Activated T-cell treated with anti-CD3 and anti-CD28 coated beads for 1 hour (primary cell): ENCODE measurements at places on chromosomes 5 and 9.

- DNase-seq: no peak
These were observed 178.0 kb downstream of the GAPVD1 start for GRCh38 chr9:125439434-125440272.

GRCh38 chr5:169347786-169348185 lies 46.8 kb upstream of the SLIT3 start:
- no peak for DNase-seq

GRCh38 chr5:52956915-52957747 lies 32.0 kb upstream of the ITGA2 start:
- no peak for DNase-seq

GRCh38 chr5:121121786-121122185 lies 657.7 kb downstream of the PRR16 start:
- no peak for DNase-seq

- no peak for DNase-seq
These were observed 54.6 kb downstream of the MEGF9 start for GRCh38 chr9:120659676-120660075.

DNA sequence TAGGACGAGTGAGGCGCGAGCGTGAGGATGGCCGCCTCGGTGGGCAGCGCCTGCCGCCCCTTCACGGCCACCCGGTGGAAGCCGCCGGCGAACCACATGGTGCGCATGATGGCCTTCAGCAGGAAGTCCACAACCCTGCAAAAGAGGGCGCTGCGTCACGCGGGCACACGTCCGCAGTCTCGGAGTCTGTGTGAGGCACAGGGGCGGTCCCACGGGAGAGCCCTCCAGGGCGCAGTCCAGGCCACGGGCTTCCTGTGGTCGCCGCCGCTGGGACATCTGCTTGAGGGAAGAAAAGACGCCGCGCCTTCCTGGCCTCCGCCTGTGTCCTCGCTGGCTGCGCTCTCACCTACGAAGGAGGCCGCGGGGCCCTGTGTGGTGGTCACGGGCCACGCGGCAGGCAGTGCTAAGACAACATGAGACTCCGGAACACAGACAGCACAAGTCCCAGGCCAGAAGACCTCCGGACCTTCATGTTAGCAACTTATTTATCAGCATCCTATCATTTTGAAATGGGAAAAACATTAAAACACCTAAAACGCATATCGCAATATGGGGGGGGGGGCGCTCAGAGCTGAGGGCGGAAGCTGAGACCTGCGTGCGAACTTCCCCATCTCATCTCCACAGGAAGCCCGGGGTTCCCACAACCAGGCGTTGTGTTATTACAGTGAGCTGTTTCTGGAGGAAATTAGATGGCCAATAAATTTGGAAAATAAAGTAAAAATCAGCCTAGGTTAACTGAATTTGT lies 28.8 kb downstream of the LPCAT1 start:
- no peak for DNase-seq

- no peak for DNase-seq
These were observed 2.5 kb upstream of the PLAC8L1 start for GRCh38 chr5:146107901-146108300.

DNA sequence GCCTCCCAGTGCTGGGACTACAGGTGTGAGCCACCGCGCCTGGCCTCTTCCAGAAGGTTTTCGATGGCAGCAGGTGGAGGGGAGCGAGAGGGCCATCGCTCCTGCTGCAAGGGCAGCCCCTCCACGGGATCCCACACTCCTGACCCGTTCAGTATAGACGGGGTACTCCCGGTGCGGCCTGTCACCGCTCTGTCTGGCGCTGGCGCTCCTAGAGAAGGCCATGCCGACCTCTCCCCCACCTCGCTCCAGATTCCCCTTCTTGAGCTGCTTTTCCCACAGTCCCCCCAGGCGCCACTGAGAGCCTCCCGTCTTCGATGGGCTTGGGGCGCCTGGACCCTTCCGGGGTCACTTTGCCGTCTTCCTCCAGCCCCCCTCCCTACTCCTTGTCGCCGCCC lies 4.3 kb upstream of the SQSTM1 start:
- no peak for DNase-seq

DNA sequence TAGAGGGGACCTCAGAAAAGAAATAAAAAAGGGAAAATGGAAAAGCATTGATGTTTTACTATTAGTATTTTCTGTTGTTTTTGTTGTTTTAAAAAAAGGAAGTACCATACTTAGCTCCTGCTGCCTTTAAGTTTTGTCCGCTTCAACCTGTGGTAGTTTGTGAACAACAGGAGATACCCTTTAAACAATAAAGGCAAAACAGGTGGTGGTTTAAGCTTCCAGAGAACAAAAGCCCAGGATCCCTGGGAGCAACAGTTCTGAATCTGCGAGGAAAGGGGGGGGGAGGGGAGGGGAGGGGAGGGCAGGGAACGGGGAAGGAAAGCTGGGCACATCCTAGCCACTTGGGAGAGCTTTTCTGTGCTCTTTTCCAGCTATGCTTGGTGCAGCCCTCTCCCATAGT lies 2.1 kb upstream of the PSIP1 start:
- DNase-seq: no peak

GRCh38 chr5:80204808-80205614 lies 50.8 kb downstream of the SERINC5 start:
- DNase-seq: no peak

DNA sequence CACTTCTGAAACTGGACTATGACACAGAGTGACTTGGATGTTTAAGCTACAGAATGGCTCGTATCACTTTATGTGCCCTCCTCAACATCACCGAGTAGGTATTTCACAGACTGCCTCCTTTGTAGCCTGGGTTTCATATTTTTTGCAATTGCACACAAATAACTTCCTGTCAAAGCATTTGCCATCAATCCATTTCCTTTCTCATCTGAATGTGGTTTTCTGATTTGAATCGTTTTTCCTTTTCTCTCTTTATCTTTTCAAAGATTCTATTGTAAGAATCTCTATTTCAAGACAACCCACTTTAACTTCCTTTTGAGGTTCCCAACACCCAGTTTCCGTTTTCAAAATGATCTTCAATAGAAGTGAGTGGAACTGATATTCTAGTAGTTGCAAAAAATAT lies 563.8 kb upstream of the ARRDC3 start:
- no peak for DNase-seq

DNA sequence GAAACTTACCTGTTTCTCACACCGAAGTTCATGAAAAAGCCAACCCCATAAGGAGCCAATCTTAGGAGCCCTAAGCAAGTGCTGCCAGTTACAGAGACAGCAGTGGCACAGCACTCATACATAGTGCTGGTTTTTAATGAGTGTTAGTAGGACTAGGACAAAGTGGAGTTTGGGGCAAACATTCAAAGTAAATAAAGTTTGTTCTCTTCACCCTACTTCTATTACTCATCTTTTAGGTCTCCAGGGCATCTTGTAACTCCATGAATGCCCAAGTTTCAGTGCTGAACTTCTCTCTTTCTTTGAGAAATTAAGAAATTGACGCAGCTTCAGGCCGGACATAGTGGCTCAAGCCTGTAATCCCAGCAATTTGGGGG lies 584.7 kb downstream of the EBF1 start:
- no peak for DNase-seq

DNA sequence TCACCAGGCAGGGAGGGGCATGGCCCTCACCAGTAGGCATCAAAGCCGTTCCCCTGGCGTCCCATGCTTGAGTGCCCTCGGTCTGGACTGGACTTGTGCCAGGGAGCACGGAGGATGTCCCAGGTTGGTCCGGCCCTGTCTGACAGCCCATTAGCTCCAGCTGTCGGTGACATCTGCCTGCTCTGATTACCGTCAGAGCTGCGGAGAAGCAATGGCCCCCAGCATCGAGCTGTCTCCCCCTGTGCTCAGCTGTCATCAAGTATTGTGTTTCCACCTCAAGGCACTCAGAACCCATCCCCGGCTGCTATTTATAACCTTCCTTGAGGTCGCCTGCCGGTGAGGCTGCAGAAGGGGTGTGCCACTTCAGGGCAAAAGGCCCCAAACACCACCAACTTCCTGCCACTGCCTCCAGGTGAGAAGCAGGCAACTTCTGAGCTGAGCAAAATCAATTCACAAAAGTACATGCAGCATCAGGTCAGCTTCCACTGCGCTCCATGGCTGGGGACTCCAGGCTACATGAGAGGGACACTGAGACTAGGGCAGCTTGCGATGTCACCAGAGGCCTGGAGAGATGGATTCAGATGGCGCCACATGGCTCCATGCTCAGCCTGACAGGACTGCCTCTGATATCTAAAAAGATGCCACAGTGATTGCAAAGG lies 142.7 kb downstream of the C5orf15 start:
- DNase-seq: peak; percentile 9

DNA sequence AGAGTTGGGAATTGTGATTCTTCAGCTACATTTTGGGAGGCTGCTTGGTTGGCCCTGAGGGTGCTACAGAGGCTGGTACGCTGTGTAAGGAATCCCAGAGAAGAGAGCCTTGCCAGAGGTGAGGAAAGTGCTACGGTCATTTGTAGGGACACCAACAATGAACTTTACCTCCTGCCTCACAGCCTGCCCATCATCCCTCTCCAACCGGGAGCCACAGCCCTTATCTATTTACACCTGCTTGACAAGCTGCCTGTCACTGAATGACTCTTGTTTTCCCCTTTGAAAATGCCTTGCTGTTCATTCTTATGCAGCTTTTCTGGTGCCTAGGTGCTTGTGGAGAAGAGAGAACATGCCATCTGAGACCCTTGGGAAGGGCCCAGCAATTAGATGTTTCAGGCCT lies 110.8 kb downstream of the PCSK1 start:
- DNase-seq: no peak

- no peak for DNase-seq
These were observed 94.7 kb upstream of the ZNF366 start for GRCh38 chr5:72601861-72602260.

- no peak for DNase-seq
These were observed at the start of gene UGT3A1 for GRCh38 chr5:35990941-35991611. TSS of gene UGT3A1 (minus strand) at chr5:35991390. CDS start at chr5:35991240, 150 bp downstream.

GRCh38 chr5:132410451-132411303 lies 41.2 kb downstream of the SLC22A5 start:
- peak; percentile 65 for DNase-seq

GRCh38 chr9:132005899-132006298 lies 73.8 kb downstream of the MED27 start:
- DNase-seq: no peak

DNA sequence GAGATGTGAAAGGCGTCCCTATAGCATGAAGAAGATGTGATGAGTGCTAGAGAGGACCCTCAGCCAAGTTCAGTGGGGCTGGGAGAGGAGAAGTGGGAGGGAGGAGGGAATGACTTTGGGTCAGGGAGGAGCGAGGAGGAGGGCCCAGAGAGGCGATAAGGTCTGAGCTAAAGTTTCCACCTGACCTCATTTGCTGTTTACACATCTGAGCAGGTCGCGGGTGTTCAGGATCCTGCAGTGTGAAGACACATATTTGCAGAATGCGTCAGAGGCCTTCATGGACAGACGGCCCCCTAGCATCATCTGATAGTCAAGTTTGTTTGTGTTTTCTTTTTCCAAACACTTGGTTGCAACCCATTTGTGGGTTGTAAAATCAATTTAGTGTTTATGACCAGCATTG lies 18.9 kb upstream of the IGFBPL1 start:
- no peak for DNase-seq

- no peak for DNase-seq
These were observed 119.3 kb downstream of the GDNF start for GRCh38 chr5:37720550-37720952.

GRCh38 chr5:133440467-133441115 lies 171.8 kb downstream of the FSTL4 start:
- no peak for DNase-seq

- no peak for DNase-seq
These were observed 49.9 kb upstream of the TTC23L start for GRCh38 chr5:34789021-34789531.

DNA sequence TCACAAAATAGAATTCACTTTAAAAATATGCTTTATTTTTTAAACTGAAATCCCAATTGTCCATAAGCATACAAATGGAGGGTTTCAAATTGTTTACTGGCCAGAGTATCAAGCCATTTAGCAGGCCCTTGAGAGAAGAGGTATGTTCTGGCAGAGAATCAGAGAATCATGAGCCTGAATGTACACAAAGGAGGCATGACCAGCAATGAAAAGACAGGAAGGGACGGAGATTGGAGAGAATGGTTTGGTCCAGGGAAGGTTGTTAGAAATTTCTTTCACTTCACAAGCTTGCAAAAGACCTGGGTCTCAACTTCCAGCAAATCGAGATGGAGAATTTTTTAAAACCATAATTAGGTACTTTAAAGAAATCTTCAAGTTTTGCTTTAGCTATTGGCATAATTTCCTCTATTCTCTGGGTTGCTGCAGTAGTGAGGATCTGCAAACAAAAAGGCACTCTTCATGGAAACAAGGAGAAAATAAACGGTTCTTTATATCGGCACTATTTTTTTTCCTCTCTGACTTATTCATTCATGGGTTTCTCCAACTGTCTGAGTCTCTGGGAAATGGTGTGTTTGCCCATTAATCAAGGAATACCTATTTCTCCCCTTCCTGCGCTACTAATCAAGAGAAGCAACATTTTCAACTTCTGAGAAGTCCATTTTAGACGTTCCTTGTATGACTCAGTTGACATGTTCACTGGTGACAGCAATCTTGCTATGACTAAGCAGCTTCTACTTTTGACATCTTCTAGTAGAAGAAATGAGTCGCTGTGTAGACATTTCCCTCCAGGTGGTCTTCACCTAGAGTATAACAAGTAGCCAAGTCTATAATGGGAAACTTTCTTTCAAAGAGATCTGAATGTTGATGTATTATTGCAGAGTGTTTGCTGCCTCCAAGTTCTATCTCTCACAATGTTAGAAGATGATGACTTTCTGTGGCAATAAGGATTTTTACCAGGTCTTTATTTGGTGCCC lies 23.1 kb upstream of the ERCC6L2 start:
- no peak for DNase-seq

- DNase-seq: no peak
These were observed 56.5 kb downstream of the GPR107 start for GRCh38 chr9:130110166-130110565.

DNA sequence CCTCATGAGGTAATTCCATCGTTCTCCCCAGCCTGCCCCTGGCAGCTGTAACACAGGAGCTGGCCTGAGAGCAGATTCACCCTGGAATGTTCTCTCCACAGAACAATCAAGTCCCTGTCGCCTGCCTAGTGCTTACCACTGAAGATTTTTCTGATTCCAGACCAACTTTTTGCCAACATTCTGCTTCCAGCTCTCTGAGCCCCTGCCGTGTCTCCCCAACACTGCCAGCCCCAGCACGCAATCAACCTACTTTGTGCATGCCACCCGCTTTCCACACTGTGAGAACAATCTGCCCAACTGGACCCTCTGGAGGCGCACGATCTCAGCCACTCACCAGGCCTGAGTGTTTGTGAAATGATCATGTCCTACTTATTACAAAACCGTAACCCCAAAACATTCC lies 62.6 kb downstream of the PSMB7 start:
- DNase-seq: no peak

DNA sequence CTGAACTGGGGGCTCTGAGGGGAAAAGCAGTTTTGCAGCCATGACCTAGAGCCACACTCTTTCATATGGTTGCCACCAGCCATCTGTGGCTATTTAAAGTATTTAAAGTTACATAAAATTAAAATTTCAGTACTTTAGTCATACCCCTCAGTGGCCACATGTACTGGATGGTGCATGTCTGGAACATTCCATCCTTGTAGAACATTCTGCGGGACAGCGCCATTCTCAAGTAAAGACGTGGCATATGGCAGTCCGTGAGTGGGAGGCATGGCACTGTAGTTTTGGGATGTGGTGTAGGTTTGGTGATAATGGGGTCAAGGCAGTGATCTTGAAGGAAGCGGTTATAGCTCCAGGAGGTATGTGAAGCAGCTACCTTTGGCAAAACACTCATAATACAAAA lies 61.4 kb upstream of the NFIL3 start:
- no peak for DNase-seq
